Activated naive CD4-positive, alpha-beta T cell treated with Interleukin-2 at 50 U/mL for 16 hours (primary cell): ENCODE measurements at places on chromosomes 5 and 9.

DNA sequence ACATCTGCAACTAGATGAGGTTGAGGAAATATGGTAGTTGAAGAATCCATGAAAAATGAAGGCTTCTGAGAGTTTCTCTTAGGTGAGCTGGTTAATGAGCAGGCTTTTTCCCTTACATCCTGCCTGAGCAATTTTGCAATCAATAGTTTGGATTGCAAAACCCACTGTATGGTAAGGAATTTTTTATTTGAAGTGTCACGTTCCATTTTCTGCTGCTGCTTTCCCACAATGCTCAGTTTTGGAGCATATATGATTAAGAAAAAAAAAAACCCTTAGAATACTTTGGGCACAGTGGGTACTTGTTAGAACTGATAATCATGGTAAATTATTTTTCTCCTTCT lies 144.2 kb downstream of the PCSK1 start:
- DNase-seq = no peak

DNA sequence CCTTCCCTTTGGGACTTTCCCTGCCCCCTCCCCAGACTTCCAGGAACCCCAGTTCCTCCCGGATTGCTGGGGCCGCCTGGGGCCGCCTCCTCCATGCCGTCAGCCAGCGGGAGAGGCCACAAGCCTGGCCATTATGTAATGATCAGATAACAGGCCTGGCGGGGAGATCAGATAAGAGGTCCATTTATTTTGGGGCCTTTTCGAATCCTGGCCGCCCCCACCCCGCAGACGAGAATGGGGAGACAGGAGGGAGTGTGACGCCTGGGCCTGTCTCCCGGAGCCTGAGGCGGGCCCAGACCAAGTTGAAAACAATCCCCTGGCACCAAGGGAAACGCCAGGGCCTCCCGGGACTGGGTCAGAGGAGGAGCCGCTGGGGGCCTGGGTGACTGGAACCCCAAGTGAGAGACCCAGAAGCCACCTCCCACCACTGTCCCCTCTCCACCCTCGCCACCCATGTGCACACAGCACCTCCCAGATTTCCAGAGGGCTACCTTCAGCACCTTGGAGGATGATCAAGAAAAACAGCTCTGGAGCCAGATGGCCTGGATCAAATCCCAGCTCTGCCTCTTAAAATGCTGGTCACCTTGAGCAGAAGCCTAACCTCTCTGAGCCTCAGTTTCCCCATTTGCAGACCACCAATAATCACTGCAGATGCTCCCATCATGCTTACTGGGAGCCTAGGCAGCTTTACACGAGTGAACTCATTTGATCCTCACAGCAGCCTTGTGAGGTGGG lies 7.8 kb downstream of the ENG start:
- DNase-seq = no peak

DNA sequence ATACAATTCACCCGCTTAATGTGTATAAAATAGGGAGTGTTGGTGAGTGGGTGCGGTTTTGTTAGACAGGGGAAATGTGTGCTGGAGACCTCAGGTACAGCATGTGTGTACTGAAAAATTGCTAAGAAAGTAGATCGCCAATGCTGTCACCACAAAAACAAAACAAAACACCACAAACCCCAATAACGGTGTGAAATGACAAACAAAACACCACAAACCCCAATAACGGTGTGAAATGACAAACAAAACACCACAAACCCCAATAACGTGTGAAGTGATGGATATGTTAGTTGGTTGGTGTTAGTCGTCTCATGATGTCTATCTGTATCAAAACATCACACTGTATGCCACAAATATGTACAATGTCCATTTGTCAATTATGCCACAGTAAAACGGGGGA lies 14.2 kb upstream of the GFPT2 start:
- no peak for DNase-seq

DNA sequence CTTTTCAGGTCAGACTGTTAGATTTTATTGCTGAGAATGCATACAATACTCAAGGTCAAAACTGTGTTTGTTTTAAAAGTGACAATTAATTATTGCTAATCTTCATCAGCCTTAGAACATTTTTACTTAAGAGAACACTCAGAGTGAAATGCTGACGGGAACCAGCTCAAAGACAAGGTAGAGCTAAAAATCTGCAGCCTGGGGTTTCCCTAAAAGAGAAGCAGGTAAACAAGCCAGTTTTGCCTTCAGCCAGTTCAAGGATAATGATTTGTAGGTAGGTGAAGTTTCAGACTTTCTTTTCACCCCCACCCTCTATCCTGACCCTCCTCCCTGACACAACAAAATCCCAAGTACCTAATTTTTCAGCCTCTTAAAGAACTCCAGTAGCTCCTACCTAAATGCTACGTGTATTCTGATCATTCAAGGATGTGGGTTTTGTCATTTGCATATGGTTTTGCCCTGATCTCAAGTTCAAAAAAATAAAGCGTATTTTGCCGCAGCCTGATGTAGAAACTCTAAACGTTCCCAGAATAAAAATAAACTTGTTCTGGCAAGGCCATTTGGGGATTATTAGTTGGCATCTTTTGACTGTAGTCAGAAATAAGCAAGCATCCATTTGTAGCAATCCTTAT lies 407.2 kb downstream of the EFNA5 start:
- DNase-seq = no peak
